ENCODE measurements at places on chromosomes 1 and 21. TPM values are rescaled to one million over a fixed set of nuclear protein-coding genes. Genes with fewer than 3 reads are reported as not detected.

GRCh38 chr1:48692235-48692634 lies 84.5 kb downstream of the BEND5 start:
- DNase-seq: no peak

GRCh38 chr1:22132517-22133235 lies 10.2 kb downstream of the WNT4 start:
- peak; percentile 92 for DNase-seq

DNA sequence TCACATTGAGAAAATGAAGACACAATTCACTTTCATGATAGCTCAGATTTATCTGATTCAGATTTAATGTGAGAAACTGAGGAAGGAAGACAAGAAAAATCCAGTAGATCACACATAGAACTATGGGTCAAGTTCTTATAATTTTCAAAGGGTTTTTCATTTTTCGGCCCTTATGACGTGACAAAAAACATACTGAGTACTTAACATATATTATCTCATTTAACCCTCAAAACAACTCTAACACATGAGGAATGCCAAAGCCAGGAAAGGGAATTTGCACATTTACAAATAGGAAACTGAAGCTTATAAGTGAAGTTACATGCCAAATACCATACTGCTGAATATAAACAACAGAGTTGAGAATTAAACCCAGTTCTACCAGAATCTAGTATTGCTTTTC lies 27.6 kb downstream of the SOD1 start:
- DNase-seq: no peak

GRCh38 chr1:67789551-67789950 lies 43.7 kb downstream of the GNG12 start:
- no peak for DNase-seq

- DNase-seq: no peak
Measured at GRCh38 chr1:191912517-191912916, 245.7 kb upstream of the RGS18 start.

DNA sequence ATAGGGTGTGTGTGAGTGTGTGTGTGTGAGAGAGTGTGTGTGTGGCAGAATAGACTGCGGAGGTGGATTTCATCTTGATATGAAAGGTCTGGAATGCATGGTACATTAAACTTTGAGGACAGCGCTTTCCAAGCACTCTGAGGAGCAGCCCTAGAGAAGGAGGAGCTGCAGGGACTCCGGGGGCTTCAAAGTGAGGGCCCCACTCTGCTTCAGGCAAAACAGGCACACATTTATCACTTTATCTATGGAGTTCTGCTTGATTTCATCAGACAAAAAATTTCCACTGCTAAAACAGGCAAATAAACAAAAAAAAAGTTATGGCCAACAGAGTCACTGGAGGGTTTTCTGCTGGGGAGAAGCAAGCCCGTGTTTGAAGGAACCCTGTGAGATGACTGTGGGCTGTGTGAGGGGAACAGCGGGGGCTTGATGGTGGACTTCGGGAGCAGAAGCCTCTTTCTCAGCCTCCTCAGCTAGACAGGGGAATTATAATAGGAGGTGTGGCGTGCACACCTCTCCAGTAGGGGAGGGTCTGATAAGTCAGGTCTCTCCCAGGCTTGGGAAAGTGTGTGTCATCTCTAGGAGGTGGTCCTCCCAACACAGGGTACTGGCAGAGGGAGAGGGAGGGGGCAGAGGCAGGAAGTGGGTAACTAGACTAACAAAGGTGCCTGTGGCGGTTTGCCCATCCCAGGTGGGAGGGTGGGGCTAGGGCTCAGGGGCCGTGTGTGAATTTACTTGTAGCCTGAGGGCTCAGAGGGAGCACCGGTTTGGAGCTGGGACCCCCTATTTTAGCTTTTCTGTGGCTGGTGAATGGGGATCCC lies 18.3 kb upstream of the HDAC1 start:
- DNase-seq: peak; percentile 86

DNA sequence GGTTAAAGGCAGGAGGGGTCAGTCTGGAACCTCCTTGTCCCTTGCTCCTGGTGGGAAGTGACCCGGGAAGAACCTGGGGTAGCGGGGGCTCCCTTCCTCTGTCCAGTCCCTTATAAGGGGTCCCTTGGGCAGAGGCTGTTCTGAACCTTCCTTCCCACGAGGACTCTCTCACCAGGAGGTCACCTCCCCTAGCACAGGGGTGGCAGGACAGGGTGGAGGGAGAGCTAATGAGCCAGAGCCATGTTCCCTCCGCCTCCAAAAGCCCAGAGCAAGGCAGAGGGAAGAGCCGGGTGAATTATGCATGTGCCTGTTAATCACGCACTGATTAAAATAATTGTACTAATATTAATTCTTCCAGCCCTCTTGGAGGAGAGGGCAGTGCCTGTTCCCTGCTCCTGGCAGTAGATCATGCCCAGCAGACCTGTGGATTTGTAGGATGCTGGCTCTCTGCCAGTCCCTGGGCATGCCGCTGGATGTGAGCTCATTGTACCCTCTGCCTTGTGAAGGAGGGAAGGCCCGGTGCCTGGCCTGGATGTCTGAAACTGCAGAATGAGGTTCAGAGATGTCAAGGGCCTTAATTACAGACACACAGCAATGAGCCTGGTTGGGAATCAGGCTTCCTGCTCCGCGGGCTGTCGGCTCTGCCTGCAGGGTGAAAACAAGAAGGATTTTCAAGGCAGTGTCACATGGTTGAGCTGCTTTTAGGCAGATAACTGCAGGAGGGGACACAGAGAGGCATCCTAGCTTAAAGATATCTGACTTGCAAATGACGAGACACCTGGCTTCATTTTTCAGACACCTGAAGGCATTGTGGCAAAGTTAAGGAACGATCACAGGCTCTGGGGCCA lies 68.2 kb downstream of the IGSF21 start:
- DNase-seq: peak; percentile 23

DNA sequence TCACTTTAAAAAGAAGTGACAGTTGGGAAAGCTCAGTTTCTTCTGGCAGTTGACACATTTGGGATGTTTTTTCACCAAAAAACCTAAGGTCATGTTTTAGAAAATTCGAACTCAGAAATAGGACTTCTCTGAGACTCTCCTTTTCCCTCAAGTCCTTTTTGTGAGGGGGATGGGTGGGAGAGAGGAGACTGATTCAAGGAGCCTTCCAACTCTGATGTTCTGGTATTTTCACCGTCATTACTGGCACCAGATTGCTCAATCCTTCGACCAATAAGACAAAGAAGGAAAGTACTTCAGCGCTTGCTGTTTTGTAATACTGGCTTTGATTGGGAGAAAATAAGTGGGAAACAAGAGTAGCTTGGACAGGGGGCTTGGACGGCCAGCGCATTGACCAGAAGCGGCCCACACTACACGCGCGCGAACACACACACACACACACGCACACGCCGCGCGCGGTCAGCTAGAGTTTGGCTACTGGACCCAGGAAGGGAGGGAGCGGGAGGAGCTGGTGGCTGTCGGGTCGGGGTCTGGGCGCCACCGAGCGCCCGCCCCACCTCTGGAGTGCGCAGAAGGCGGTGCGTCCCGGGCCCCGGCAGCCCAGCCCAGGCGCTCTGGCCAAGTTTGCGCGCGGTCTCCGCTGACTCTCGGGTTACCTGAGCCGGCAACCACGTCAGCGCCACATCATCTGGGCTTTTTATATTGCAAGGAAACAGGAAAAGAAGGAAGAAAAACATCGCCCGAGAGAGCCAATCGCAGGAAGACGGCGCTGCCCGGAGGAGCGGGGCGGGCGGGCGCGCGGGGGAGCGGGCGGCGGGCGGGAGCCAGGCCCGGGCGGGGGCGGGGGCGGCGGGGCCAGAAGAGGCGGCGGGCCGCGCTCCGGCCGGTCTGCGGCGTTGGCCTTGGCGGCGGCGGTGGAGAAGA lies at the start of gene KCNK1:
Gene KCNK1 (plus strand): TSS at position 855 of the 921 bp plus-strand sequence. CDS start 66 bp downstream, at position 921.
- peak; percentile 89 for DNase-seq

DNA sequence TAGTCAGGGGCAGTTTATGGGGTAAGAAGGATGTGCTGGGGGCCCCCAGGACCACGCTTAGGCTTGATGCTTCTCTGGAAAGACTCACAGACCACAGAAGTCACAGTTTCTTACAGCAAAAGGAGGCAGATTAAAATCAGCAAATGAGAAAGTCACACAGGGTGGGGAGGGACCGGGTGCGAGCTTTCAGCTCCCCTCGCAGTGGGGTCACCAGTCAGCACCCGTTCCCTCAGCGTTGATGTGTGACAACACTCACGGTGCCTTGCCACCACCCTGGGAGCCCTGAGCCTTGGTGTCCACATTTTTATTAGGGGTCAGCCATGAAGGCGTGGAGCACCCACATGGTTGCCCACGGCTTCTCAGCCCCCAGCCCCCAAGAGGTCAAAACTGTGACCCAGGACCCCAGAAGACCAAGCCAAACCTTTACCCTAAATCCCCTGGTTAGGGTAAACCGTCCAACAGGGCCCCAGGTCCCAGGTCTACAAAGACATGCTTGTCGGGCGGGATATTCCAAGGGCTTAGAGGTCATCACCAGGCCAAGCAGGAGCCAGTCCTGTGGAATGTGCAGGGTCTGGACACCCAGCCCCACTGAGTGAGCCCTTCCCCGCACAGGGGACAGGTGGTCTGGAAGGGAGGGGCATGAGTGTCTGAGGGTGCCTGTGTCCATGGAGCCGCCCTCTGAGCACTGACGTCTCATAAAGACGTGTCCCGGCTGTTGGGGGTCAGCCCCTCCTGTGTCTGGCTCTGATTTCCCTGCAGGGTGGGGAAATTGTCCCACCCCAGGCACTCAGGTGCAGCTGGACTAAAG lies 64.5 kb upstream of the ABCG1 start:
- DNase-seq: no peak

DNA sequence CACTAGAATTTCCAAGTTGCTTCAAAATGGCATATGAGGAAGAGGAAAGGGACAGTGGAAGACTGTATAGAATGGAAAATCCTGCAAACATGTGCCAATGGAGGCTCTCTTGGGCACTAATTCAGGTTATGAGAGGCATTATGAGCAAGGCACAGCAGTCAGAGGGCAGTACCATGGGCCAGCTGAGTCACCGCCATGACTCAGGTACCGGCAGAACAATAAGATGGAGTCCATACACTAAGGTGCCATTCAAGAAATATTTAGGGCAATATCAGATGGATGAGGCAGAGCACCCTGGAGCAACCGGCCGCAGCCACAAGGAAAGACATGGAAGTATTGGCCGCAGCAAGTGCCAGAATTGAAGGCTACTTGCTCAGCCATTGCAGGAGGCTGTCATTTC lies 25.6 kb upstream of the VAV3 start:
- peak; percentile 79 for DNase-seq

DNA sequence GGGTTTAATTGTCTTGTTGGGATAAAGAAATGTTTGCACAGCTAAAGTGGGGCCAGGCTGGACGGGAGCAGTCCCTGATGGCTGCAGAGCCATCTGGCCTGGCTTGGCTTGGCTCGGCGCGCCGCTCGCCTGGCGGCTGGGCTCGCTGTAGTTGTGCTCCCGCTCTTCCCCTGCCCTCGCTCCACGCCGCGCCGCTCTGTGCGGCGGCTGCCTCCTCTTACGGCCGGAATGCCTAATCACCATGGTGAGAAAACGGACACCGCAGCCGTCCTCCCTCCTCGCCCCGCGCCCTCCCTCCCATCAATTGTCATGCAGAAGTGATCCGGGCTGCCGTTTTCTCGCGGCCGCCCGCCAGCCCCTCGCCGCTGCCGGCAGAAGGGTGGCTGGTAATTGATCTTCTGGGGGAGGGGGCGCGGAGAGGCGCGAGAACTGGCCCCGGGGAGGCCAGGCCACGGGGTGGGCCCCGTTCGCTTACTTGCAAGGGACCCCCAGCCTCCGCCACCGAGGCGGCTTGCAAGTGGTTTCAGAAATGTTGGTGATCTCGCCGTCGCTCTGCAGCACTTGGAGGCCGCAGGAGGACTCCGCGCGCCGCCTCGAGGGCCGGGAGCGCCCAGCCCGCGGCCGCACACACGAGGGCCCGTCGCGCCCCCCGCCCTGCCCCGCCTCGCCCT lies 12.4 kb downstream of the RNF220 start:
- DNase-seq: no peak

DNA sequence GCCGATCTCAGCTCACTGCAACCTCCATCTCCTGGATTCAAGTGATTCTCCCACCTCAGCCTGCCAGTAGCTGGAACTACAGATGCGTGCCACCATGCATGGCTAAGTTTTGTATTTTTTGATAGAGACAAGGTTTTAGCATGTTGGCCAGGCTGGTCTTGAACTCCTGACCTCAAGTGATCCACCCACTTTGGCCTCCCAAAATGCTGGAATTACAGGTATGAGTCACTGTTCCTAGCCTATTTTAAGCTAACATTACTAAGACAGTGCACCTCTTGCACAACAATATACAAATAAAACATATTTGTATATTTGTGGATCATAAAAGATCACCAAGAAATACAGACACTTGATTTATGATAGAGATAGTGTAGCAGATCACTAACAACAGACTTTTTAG lies 139.1 kb downstream of the DUSP10 start:
- no peak for DNase-seq

DNA sequence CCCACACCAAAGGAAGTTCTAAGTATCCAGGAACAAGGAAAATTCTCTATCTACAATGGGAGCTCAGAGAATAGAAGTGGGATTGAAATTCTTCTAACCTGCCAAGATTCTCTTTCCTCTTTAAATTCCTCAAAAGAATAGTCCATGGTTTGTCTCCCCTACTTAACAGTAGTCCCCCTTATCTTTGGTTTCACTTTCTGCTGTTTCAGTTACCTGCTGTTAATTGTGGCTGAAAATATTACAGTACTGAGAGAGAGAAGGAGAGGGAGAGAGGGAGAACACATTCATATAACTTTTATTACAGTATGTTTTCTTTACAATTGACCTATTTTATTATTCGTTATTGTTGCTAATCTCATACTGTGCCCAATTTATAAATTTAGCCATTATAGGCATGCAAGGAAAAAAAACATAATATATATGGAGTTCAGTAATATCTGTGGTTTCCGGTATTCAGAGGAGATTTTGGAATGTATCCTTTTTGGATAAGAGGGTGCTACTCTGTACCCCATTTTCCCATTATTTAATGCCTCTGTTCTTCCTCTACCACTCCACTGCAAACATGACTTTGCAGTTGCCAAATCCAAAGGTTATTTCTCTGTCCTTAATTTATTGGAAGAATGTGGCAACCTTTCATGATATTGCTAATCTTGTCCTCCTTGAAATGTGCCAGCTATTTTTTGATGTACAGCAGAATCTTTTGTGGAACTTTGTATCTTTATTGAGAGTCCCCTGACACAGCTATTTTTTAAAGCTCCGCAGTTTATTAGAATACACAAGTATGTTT lies 68.0 kb downstream of the USP25 start:
- no peak for DNase-seq

DNA sequence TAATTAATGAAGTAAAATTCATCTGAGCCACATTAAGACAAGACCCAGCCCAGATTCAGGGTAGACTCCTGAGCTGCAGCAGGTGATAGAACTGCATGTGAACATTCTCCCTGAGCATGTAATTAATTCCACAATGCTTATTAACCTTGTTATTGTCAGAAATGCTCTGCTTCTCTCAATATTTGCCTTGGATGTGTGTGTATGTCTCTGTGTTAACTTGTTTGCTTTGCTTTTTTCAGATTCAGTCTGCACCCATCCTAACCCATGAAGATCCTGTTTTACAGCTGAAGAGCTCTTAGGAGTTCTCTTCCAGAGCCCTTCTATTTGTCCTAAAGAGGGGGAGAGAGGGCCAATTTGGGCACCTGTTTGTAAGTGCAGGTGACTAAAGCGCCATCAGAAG lies 143.2 kb upstream of the BMP8A start:
- DNase-seq: no peak

Gene PLPP3
- total RNA-seq: 2.8 TPM

Gene CNR2
- total RNA-seq: not detected

Gene LDLRAD1
- total RNA-seq: not detected

Gene PROK1
- total RNA-seq: not detected

Gene HSD11B1
- total RNA-seq: not detected

Gene TSHB
- total RNA-seq: not detected

Gene ARHGAP29
- total RNA-seq: 54.9 TPM

Gene AGT
- not detected for total RNA-seq

Gene RAB25
- not detected for total RNA-seq

Gene GBP5
- total RNA-seq: 3.4 TPM

All from Daoy (cell line).